Epithelial cell of proximal tubule (primary cell): ENCODE measurements at places on chromosomes 5 and 9. TPM values are rescaled to one million over a fixed set of nuclear protein-coding genes. Genes with fewer than 3 reads are reported as not detected.

Gene CDH18
- total RNA-seq = not detected in 2 replicates

Gene SEMA6A
- 8.3 and 11.6 TPM in 2 replicates for total RNA-seq

Gene IL4
- not detected in 2 replicates for total RNA-seq

Gene CDK9
- total RNA-seq = 28.4 and 29.5 TPM in 2 replicates

Gene IL13
- total RNA-seq = not detected in 2 replicates

Gene SNX2
- total RNA-seq = 34.0 and 50.1 TPM in 2 replicates

Gene FAM78A
- total RNA-seq = under 0.01 and 0.29 TPM in 2 replicates

GRCh38 chr5:38634568-38635369 lies 78.3 kb upstream of the LIFR start:
- no peak for DNase-seq

GRCh38 chr5:160923936-160924710 lies 72.1 kb upstream of the ATP10B start:
- DNase-seq = no peak

DNA sequence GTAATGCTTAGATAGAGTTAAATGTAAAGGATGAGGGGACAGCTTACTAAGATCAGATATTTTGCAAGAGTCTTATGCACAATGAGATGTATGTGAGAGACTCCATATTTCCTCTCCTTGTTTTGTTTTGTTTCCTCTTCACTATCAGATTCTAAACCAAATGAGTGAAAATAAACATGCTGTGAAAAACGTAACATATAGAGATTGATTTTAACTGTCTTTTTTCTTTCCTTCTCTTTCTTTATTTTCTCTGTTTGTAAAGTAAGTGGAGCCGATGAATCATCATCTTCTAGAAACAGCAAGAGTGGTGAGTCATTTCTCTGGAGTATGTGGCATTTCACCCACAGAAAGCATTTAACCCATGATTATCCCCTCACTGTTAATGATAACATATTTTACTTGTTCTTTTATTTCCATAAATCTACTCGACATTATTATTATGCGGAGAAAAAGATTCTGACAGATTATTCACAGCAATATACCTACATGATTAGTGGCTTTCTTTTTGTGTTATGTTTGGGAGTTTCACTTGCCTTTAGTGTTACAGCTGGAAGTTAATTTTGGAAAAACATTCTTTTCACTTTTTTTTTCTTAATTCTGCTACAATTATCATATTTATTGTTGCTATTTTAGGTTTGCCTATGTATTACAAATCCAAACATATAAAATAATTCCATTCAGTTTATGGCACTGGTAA lies 2.1 kb upstream of the ANXA1 start:
- DNase-seq = peak; percentile 74

GRCh38 chr9:76690246-76690972 lies 73.8 kb upstream of the PCA3 start:
- no peak for DNase-seq
